CD4-positive, alpha-beta T cell treated with Interleukin-15 for 1 hour (primary cell): ENCODE measurements at places on chromosomes 16 and 17.
A peak's percentile ranks its signal among the peaks of the same experiment; 100 is the strongest.

DNA sequence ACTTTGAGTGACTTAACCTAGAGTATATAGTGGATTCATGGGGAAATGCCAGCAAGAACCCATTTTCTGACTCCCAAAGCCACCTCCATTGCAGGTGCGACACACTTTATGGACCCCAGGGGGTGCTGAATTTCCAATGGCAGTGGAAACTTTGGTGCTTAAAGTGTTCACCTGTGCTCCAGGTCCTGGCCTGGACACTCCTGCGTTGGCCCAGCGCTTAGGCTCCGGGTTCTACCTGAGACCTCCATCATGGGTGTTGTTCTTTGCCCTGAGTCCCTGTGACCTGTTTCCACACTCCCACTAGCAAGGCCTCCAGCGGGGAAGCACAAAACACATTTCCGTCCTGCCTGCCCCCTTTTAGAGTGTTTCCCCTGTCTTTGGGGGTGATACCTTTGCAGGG lies 3.0 kb downstream of the CCNF start:
- DNase-seq, result no peak

DNA sequence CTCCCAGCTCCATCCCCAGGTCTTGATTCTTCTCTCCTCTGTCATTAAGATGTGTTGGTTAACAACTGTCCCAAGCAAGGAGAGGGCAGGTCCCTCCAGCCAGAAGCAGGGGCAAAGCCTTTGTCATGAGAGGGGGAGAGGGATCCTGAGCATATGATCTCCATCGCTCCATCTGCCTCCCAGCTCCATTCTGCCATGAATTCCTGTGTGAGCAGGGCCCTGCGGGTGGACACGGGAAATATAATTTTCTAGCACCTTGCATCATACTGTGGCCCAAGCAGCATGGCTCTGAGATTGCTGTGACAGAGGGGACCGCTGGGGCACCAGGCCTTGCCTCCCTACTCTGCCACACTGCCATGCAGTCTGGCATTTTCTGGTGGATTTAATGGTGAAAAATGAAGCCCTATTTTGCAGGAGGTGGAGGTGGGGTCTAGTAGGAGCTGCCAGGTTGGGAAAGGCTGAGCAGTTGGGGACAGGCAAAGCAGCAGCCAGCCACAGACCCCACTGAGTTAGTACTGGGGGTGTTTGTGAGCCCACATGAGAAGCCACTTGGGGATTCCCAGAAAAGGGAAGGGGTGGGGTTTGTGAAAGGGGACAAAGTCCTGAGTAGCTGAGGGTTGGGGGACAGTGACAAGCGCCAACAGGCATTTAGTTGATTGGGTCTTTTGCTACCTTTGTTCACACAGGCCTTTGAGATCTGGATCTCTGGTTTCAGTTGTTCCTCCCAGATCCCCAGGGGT lies 16.4 kb downstream of the TMEM238L start:
- no peak for DNase-seq

DNA sequence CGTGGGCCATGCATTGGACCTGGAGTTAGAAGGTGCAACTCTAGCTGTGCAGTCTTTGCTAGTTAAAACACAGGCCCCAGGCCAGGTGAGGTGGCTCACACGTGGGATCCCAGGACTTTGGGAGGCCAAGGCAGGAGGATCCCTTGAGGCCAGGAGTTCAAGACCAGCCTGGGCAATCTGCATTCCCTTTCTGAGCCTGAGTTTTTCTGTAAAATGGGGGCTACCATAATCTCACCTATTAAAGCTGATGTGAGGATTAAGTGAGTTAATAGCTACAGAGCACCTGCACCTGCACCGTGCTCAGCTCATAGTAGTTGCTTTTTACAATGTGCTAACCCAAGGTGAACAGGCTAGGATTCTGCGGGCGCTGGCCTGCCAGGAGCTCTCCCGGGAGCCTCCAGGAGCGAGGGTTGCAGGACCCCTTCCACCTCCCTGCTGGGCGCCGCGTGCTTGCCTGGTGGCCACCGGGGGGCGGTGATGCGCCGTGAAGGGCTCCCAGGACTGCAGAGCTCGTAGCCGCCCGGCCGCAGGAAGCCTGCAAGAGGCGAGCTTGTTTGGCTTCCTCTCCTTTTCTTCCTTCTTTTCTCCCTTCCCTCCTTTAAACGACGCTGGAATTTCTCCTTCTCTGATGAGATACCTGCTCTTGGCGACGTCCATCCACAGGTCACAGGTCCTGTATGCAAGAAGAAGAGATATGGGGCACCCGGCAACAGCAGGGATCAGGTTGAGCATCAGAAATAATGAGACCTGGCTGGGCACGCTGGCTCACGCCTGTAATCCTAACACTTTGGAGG lies 51.3 kb downstream of the ZFP90 start:
- peak; percentile 39 for DNase-seq

GRCh38 chr16:70611224-70611598 lies 35.1 kb upstream of the IL34 start:
- DNase-seq, result no peak

- DNase-seq, result no peak
These were observed 15.7 kb downstream of the RAPGEFL1 start for GRCh38 chr17:40192961-40193360.

DNA sequence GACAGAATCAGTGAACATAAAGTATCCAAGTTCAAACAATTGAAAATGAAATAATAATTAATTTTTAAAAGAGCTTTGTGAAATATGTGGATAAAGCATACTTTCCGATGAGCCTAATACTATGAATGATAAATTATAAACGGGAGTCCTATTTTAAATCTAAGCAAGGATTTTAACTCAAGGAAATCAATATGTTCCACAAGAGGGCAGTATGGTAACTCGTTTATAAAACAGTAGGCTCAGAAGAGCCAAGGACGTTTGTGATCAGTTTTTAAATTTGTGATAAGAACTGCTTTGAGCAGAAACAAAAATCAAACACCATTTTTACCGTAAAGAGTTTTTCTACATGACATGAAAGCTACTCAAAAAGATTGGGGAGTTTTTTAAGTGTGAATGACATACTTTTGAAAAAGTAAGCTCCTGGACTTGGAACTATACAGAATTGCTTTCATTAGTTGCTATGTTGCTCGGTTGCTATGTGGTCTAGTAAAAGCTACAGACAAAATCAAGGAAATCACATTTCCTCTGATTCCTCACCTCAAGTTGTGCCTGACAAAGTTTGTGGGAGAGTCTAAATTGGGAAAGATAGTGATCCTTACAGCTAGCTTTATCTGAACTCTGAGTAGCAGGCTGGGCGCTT lies 11.8 kb upstream of the TEKT1 start:
- no peak for DNase-seq

DNA sequence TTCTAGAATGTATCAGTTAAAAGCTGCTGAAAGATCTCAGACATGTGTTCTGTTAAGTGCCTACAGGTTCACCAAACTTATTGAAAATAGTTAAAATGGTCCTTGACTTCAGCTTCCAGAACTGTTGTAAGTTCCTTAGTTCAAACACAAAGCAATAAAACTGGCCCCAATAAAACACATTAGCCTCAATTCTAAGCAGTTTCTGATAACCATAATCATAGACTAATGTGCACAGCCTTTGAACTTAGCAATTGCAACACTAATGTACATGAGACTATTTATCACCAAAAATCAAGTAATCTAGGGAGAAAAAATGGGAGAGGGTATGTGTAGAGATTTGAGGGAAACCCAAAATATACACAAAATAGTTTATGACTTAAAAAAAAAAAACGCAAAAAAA lies 15.4 kb downstream of the PIGL start:
- no peak for DNase-seq

DNA sequence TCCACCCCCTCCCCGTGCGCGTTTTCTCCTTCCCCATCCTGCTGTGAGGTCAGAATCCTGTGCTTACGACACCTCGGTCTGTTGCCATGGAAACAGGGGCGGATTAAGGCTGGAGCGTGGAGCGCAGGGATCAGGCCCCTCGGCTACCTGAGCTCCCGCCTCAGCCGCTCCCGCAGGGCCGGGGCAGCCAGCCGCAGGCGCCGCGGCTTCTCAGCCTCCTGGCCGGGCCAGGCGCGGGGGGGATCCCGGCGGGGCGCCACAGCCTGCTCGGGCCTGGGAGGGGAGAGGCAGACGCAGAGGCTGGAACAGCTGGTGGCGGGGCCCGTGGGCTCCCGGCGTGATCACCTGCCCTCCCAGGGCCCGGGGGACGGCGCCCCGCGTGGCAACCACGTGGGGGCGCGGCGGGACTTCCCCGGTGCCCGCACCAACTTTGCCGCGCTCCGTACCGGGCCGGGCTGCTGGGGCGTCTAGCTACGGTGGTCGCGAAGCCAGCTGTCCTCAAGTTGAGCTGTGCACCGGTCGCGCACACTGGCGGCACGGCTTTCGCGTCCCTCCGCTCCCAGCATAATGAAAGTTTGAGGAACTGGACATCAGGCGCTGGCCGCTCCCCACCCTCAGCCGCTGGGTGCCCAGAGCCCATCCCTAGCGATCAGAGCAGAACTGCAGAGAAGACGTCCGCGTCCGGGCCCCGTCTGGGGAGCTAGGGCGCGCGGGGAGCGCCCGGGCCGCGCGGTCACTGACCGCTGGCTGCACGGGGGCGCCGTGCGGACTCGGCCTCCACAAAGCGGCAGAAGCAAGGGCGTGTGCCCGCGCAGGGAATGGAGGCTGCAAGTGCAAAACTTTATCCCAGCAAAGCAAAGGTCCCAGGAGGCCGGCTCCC lies 1.2 kb downstream of the RTN4RL1 start:
- DNase-seq, result peak; percentile 69

- DNase-seq, result no peak
These were observed 22.8 kb downstream of the FAM117A start for GRCh38 chr17:49741009-49741691.

GRCh38 chr17:2853283-2854142 lies 57.3 kb downstream of the RAP1GAP2 start:
- DNase-seq, result no peak

DNA sequence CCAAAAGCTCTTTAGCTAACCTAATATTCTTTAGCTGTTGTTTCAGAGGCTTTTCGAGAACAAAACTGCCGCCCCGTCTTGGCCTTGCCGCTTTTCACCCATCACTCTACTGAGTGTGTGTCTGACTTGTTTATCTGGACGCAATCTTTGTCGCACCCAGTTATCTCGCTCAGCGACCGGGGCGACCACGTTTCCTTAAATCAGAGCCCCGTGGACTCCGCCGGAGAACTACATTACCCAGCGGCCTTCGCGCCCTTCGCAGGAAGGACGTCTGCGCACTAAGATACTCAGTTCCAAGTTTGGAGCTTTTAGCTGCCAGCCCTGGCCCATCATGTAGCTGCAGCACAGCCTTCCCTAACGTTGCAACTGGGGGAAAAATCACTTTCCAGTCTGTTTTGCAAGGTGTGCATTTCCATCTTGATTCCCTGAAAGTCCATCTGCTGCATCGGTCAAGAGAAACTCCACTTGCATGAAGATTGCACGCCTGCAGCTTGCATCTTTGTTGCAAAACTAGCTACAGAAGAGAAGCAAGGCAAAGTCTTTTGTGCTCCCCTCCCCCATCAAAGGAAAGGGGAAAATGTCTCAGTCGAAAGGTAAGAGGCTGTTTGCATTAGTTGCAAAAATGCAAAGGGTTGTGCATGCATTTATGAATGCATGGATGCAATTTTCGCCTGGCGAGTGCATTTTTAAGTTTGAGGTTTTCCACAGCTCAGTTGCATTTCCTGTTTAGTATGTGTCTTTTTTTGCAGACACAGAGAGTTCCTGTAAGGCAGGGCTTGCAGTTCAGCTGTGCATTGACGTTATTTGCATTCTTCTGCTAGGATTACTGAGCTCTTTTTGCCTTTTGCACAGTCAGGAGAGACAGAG lies at the start of gene MAP2K6:
Gene MAP2K6 (plus strand): TSS at position 290 of the 867 bp plus-strand sequence. CDS start 288 bp downstream, at position 578.
- peak; percentile 83 for DNase-seq

DNA sequence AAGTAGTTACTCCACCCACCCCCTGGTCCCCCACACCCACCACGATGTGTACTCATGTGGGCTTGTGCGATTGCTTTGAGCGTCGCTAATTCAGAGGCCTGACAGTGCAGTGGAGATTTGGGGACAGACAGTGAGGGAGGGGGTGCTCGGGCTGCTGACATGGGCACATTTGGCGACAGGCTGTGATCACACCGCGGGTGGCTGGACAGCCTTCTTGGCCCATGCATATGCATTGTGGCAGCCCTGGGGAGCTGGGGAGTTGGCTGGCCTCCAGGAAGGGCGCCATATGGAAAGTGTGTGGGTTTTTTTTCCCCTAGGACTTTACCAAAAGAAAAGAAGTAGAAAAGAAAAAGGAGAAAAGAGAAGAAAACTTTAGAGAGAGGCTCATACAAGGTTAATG lies 275.5 kb upstream of the N4BP1 start:
- no peak for DNase-seq

DNA sequence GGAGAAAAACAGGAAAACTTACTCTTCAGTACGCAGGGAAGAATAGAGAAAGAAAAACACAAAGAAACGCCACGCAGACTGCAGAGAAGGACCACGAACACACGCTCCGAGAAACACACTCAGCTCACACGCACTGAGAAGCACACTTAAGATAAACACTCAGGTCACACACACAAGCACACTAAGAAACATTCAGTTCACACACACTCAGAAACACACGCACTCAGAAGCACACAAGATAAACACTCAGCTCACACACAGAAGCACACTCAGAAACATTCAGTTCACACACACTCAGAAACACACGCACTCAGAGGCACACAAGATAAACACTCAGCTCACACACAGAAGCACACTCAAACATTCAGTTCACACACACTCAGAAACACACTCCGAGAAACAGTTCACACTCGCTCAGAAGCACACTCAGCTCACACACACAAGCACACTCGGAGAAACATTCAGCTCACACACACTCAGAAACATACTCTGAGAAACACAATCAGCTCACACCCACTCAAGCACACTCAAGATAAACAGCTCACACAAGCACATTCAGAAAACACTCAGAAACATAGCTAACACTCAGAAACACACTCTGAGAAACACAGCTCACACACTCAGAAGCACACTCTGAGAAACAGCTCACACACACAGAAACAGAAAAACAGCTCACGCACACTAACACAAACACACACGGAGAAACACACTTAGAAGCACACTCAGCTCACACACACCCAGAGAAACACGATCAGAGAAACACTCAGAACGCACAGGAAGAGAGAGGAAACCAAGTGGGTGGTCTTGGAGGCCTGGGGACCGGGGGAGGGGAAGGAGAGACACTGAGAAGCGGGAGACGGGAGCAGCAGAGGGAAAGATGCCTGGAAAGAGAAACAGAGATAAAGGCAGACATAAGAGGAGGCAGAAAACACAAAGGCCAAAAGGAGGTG lies 908 bp downstream of the TMEM98 start:
- DNase-seq, result no peak
